Hippocampal formation (tissue), 2 donors: ENCODE measurements at places on chromosomes 1 and 21.

DNA sequence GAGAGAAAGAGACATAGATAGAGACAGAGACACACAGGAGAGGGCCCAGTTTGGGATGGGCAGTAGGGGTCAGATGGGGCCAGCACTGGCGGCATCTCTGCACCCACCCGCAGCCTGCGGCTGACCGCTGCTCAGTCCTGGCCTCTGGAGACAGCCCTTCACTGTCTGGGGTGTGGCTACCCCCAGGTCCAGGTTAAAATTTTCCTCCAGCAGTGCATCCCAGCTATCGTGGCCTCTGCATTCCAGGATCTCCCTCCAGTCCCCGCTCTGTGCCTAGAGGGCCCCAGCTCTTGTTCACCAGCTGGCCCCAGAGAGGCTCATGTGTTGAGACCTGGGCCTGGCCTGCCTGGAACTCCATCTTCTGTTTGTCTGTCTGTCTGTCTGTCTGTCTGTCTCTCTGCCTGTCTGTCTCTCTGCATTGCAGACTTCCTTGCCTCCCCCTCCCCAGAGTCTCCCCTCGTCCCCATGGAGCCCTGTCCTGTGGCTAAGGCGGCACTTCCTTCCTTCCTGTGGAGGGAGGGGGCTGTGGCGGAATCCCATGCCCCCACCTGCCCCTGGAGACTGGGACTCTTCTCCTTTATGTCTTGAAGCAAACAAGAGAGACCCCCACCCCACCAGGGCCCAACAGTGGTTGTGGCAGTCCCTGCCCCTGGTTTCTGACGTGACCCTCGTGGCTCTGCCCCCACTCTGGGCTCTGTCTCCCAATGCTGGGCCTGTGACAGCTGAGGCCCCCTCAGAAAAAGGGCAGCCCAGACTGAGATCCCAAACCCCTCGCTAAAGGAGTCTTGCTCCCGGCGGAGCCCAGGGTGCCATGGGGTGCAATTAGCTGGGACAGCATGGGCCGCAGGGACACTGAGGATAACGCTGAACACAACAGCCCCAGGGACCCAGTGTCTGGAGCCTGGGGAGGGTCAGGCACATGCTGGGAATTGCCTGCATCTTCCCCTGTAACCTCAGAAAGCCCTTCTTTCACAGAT lies 241.8 kb downstream of the NPHP4 start:
- DNase-seq: no peak

DNA sequence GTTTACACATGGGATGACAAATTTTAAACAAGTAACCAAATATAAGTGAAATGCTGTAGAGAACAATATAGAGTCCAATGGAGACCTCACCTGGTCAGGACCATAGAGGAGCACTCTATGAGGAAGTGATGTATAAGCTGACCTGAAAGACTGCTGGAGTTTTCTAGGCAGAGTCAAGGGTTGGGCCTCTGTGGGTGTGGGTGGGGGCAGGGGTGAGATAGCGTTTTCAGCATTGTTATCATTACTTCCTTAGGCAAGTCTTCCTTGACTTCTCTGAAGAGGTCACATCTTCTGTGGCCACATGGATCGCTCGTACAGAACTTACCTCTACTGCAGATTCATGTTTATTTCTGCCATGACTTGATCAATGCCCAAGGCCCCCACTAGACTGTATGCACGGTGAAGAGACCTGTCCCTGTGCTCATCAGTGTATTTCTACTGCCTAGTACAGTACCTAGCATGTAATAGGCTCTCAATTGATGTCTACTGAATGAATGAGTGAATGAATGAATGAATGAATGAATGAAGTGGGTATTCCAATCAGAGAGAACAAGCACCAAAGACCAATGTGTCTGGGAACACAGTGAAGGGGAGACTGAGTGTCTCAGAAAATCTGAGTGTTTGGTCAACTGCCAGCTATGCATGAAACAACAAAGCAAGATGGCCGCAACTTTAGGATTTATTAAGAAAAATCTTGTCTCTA lies 116.5 kb downstream of the RNF220 start:
- no peak for DNase-seq

- DNase-seq: no peak
Measured at GRCh38 chr1:184425449-184426277, 38.8 kb downstream of the C1orf21 start.

- no peak for DNase-seq
Measured at GRCh38 chr1:217313096-217313495, 317.8 kb downstream of the GPATCH2 start.

DNA sequence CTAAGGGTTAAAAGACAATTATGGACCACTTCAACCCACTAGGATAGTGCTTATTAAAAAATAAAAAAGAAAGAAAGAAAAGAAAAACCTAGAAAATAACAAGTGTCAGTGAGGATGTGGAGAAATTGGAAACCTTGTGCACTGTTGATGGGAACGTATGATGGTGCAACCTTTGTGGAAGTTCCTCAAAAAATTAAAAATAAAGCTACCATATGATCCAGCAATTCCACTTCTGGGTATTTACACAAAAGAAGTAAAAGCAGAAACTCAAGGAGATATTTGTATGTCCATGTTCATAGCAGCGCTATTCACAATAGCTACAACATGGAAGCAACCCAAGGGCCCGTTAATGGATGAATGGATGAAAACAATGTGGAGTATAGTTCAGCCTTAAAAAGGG lies 115.2 kb upstream of the ATP1A1 start:
- DNase-seq: no peak

GRCh38 chr1:157400766-157401165 lies 151.5 kb downstream of the FCRL5 start:
- DNase-seq: no peak

DNA sequence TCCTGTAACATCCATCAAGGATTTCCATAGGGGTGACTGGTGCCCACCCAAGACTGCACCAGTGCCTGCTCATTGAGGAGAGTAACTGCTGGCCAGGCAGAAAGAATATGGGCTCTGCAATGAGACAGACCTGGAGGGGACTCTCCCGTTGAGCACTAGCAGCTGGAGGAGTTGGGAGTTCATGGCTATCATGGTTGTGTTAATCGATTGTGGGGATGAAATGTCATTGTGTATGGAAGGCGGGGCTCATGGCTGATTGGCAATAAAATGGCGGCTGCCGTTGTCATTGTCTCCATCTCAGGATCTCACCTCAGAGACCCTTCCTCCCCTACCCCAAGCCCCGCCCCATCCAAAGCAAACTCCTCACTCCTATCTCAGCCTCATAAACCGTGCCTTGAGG lies 3.9 kb downstream of the TMEM125 start:
- DNase-seq: no peak

- DNase-seq: no peak
Measured at GRCh38 chr1:90502194-90502593, 214.9 kb downstream of the BARHL2 start.

DNA sequence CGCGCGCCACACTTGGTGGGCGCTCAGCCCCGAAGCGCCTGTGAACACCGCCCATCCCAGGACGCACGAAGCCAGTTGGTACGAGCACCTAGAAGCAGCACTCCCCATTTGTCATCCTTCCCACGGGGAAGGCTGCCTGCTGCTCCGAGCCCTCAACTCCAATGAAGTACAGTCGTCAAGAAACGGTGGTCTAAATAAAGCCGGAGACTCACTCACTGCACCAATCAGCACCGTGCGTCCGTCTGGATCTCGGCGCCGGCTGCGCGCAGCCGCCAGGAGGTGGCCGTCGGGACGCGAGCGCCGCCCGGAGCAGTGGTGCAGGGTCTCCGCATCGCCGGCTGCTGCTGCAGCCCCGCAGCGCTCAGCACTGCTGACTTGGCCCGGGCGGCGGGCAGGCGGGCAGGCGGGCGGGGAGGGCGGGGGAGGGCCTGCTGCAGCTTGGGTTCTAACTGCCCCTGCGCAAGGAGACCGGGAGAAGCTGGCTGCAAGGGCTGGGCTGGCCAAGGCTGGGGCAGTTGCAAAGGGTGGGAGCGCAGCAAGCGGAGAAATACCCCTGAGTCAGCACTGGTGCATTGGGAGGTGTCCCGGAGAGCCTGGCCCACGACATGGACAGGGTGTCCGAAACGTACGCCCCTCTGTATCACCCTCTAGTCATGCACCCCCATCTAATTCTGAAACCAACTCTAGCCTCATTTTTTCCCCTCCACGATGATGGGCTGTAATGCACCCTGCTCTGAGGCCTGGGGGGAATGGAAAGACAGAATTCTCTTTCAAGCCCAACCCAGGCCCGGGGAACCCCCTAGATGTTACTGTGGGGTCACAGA lies 35.8 kb upstream of the H6PD start:
- no peak for DNase-seq
